ENCODE measurements at places on chromosomes 5 and 9. TPM values are rescaled to one million over a fixed set of nuclear protein-coding genes. Genes with fewer than 3 reads are reported as not detected.

DNA sequence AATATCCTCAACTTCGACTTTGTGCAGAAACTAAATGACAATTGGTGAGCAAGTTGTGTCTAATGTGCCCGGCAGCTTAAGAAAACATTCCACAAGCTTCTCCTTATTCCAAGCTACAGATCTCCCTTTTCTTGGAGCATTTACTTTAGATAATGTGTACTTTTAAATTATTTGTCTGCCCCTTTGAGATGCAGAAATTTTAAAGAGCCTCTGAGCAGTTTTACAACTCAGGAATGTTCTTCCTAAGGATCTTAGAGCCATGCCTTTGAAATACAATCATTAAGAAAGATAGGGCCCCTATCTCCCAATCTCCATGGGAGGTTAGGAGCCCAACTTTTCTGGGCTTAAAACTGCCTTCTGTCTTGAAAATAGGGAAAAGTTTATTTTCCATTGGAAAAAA, 723.7 kb upstream of the COX7C start:
- H3K4me3 ChIP-seq, result no peak overlapping the region
- no peak overlapping the region for H3K27ac ChIP-seq
- no peaks in the 10 kb centered on the region for H3K36me3 ChIP-seq
- H3K4me1 ChIP-seq, result no peaks in the 10 kb centered on the region
- no peak for DNase-seq

Gene CDC20B
- not detected for total RNA-seq

- H3K27ac ChIP-seq, result no peak overlapping the region
- peaks cover 9% of the 10 kb centered on the region for H3K4me1 ChIP-seq
- no peaks in the 10 kb centered on the region for H3K27me3 ChIP-seq
- H3K36me3 ChIP-seq, result no peaks in the 10 kb centered on the region
These were observed 128.9 kb upstream of the IL12B start for GRCh38 chr5:159459132-159459627.

Gene MLANA
- total RNA-seq, result under 0.01 TPM

Gene PCDHGB2
- 5.6 TPM for total RNA-seq

GRCh38 chr5:148443998-148444397, 60.2 kb downstream of the FBXO38 start:
- no peak overlapping the region for H3K4me3 ChIP-seq
- no peak overlapping the region for H3K27ac ChIP-seq
- H3K4me1 ChIP-seq, result no peaks in the 10 kb centered on the region

Gene SCGB3A2
- total RNA-seq, result not detected

DNA sequence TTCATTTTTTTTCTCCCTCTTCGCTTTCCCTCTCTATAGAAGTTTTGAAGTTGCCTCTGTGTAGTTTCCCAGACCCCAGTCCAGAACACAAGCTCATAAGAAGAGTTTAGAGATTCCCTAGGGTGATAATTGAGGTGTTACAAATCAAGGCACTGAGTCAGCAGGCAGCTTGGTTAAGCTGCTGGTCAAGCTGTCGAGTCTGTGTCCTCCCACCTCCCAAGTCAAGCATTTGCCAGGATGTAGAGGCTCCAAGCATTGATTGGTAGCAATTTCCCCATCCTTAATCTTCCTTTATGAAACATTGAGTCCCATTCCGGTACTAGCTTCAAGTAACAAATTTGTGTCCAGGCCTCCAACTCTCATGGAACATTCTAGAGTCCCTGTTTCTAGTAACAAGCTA, 47.5 kb upstream of the SLC1A1 start:
- no peaks in the 10 kb centered on the region for H3K4me1 ChIP-seq
- H3K27ac ChIP-seq, result no peak overlapping the region
- H3K36me3 ChIP-seq, result no peaks in the 10 kb centered on the region
- H3K27me3 ChIP-seq, result peaks cover 19% of the 10 kb centered on the region
- DNase-seq, result no peak
- no peak overlapping the region for H3K4me3 ChIP-seq

Gene INPP5E
- total RNA-seq, result 7.4 TPM

Gene RAB24
- 22.8 TPM for total RNA-seq

Gene AJM1
- total RNA-seq, result 0.88 TPM

GRCh38 chr5:179542170-179542569, 8.2 kb upstream of the RUFY1 start:
- no peak overlapping the region for H3K27ac ChIP-seq
- no peak overlapping the region for H3K4me3 ChIP-seq
- H3K4me1 ChIP-seq, result peaks cover 6% of the 10 kb centered on the region
- H3K36me3 ChIP-seq, result no peaks in the 10 kb centered on the region

Gene PTTG1
- 29.8 TPM for total RNA-seq

Gene TAF11L5
- not detected for total RNA-seq

GRCh38 chr9:137762414-137763061, 115.0 kb upstream of the CACNA1B start:
- peak; percentile 63 for DNase-seq
- H3K36me3 ChIP-seq, result peaks cover 59% of the 10 kb centered on the region
- no peak overlapping the region for H3K4me3 ChIP-seq
- no peaks in the 10 kb centered on the region for H3K27me3 ChIP-seq

GRCh38 chr9:93098236-93098946, 2.4 kb downstream of the CARD19 start:
- peak overlapping the region; percentile 27 for H3K4me3 ChIP-seq
- no peaks in the 10 kb centered on the region for H3K36me3 ChIP-seq
- H3K27me3 ChIP-seq, result no peaks in the 10 kb centered on the region
- peak overlapping the region; percentile 66 for H3K27ac ChIP-seq
- peak; percentile 99 for DNase-seq

Gene KCNV2
- not detected for total RNA-seq

DNA sequence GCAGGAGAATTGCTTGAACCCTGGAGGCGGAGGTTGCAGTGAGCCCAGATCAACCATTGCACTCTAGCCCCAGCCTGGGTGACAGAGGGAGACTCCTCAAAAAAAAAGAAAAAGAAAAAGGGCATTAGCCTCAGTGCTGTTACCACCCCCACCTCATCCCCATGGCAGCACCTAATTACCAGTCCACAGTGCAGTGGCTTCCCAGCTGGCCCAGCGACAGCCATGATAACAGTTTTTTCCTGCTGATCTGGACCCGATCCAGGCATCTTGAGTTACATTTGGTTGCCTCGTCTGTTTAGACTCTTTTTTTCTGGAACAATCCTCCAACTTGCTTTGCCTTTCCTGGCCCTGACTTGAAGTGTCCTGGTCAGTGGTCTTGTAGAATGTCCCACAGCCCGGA, 24.4 kb downstream of the NCS1 start:
- H3K27ac ChIP-seq, result no peak overlapping the region
- H3K4me3 ChIP-seq, result no peak overlapping the region
- no peak for DNase-seq
- H3K27me3 ChIP-seq, result no peaks in the 10 kb centered on the region

Gene ARHGEF28
- 56.9 TPM for total RNA-seq

Gene ADAMTS19
- total RNA-seq, result not detected
